ENCODE measurements at places on chromosomes 3 and 15.

- peak; percentile 12 for DNase-seq
Observed at GRCh38 chr15:78317145-78317836, 17.9 kb upstream of the SKIC8 start.

GRCh38 chr3:129576514-129577352 lies 29.7 kb downstream of the PLXND1 start:
- no peak for DNase-seq

DNA sequence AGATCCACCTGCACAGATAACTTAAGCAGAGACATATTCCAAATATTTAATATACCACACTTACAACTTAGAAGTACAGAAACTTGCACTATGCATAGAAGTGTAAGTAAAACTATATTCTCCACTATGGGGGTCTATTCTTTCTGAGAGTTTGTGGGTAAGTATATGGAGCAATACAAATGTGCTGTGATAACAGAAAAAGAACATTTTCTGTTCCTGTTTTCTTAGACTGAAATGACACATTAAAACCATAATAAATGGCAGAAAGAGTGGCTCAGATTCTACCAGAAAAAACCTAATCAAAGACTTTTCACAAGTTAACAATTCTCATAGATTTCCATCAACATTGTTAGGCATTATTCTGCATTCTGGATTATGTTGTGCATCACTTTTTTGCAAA lies 96.6 kb upstream of the WNT7A start:
- DNase-seq: no peak

- peak; percentile 23 for DNase-seq
Observed at GRCh38 chr3:122092460-122093165, 37.5 kb downstream of the CD86 start.

- no peak for DNase-seq
Observed at GRCh38 chr3:144466114-144466513, 494.5 kb downstream of the DIPK2A start.

GRCh38 chr15:85010386-85011159 lies 28.9 kb downstream of the PDE8A start:
- no peak for DNase-seq

DNA sequence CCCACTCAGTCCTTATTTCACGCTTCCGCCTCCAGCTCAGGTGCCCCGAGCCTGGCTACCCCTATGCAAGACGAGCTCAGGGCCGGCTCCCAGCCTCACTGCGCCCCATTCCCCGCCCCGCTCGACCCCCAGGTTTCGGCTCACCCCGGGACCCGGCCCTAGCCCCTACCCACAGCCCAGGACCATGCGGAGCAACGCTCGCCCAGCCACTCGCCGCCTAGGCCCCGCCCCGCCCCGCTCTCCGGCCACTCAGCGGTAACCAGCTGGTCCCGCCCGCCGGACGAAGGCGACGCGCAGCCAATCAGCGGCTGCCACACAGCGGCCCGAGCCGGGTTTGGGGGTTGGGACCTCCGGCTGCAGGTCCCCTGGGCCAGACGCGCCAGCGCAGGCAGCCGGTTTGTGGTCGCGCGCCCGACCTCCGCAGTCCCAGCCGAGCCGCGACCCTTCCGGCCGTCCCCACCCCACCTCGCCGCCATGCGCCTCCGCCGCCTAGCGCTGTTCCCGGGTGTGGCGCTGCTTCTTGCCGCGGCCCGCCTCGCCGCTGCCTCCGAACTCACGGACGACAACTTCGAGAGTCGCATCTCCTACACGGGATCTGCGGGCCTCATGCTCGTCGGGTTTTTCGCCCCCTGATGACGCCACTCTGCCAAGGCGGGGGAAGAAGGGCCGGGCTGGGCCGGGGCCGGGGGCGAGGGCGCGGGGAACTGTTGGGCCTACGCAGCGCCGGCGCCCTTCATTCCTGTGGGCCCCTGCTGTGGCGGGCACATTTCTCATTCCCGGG lies at the start of gene CATSPER2:
Gene CATSPER2 (minus strand): TSS at position 196 of the 781 bp plus-strand sequence. CDS start 783 bp downstream, outside the sequence.
- DNase-seq: no peak

DNA sequence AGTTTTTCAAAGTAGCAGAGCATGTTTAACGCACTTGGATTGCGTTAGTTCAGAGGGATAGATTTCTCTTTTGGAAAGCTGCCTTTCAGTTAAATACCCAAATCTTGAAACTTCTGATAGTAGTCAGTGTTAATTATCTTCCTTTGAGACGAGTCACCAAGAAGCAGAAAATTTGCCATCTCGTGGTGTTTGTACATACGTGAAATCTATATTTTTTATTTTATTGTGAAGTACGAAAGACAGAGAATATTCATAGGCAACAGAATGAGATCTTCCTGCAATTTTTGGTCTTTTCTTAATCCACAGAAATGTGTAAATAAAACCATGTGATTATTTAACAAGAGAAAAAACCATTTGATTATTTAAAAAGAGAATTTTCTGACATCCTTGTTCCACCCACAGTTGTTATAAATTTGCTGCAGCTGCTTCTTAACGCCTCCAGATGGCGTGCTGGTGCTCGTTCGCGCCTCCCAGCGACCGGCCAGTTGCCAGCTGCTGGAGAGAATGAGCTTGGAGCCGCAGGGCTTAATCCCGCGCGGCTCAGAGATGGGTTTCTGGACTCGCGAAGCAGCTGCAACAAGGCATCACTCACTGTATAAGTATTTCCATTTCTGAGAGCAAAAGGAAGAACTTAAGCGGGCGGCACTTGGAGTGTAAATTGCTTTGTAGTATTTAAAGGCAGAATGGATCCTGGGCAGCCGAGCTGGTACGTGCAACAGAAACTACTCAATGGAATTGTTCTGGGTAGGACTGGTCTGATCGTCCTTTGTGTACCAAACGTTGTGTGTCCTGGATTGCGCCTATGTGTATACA lies 10.5 kb upstream of the SLITRK3 start:
- DNase-seq: peak; percentile 76

DNA sequence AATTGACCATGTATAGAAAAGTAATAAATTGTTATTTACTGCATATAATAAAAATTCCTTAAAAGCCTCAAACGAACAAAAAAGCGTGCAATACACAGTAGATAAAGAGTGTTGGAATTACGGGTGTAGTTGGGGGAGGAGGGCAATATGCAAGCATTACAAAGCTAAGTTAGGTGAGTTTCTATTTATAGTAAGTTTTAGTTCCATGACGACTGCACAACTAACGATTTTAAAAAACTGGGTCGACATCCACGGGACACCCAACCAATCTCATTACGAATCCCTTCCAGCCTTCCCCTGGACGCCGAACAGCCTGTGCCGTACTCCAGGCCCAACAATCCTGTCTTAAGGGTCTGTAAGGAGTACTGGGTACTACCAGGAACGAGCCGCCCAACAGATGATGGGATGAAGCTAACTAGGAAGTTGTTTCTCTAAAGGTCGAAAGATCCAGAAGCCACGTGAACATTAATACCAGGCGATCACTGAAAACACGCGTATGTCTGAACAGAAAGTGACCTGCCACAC lies 677 bp downstream of the POLQ start:
- DNase-seq: no peak

DNA sequence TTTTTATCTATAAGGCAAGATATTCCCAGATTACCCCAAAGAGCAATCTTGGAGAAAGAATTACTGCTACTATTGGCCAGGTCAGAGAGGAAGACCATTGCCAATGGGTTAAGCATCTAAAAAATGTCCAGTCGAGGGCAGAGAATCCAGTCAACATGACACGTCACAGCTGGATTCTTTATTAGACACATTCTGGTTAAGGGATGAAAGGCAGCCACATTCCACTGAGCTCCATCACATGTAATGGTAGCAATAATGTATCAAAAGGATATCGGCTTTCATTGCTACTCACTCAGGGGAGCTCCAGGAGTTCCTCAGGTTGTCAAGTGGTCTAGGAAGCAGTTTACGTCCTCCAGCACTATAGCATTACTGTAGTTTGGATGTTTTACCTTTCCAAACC lies 421.1 kb downstream of the PLOD2 start:
- peak; percentile 21 for DNase-seq

- peak; percentile 56 for DNase-seq
Observed at GRCh38 chr15:60585743-60586708, 107.1 kb upstream of the ICE2 start.

GRCh38 chr3:149830902-149831301 lies 17.9 kb downstream of the RNF13 start:
- DNase-seq: no peak

DNA sequence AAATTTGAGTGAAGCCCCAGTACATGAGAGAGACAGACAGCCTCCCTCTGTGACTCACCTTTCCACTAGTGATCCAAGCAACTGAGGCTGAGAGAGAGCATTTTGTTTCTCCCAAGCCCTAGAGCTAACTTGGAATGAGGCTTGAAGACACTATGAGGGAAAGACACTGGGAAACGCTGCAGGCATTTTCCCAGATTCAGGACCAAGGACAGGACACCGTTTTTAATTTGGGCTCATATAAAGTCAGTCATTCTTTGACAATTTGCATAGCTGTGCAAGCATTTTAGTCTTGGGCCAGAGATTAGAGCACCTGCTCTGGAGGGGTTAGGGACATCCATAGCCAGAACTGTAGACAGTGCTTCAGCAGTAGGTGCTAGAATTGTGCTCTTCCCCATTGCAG lies 249.0 kb downstream of the AGBL1 start:
- DNase-seq: no peak

GRCh38 chr3:122003606-122004005 lies 18.4 kb downstream of the ILDR1 start:
- DNase-seq: no peak

All from fibroblast of lung (primary cell).